ENCODE measurements at places on chromosomes 4 and X.

DNA sequence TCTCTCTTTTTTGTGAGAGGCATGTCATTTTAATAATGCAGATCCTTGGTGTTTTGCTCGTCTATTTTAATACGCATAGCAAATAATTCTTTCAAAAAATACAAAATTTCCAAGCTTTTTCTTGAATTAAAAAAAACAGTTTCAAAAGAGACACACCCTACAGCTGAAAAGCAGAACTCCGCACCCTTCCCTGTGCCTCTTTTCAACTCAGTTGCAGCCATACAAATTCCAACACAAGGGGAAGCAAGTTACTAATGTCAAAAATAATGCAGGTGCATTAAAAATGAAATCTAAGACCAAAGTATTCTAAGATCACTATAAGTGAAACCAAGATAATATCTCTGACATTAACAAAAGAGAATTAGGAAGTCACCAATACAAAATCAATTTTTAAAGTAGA is 66.6 kb downstream of the NR3C2 start:
- DNase-seq, result no peak

- DNase-seq, result no peak
Observed at GRCh38 chrX:129726307-129727111, 12.3 kb upstream of the XPNPEP2 start.

- DNase-seq, result no peak
Observed at GRCh38 chr4:1232661-1233621, 16.0 kb downstream of the CTBP1 start.

- DNase-seq, result no peak
Observed at GRCh38 chr4:153241970-153242838, 38.0 kb downstream of the TRIM2 start.

- DNase-seq, result no peak
Observed at GRCh38 chr4:6307891-6308290, 38.2 kb downstream of the WFS1 start.

DNA sequence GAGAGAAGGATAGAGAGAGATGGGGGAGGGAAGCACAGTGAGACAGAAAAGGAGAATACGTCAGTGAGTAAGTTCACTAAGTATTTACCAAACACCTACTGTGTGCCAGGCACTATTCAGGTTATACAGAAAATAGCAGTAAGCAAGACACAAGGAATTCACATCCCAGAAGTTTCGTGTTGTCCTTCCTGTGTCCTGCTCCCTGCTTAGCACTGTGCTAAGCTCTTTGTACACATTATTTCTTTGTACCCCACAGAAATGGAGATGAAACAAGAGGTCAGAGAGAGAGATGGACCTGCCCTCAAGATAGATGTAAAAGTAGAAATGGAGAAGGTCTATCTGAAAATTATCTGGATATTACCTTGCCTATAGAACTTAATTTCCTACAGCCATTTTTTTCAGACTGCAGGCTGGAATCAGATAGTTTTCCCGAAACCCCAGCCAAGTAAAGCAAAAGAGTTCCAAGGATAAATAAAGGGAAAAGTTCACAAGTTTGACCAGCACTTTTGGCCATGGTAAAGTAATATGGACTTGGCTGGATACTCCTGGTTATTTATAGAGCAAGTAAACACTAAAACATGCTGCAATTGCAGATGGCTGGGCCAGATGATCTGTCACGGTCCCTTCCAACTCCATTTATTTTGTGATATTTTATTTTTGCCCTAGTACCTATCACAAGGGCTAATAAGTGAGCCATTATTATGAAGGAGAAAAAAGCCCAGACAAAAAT is 353.7 kb upstream of the SLC7A11 start:
- DNase-seq, result no peak

DNA sequence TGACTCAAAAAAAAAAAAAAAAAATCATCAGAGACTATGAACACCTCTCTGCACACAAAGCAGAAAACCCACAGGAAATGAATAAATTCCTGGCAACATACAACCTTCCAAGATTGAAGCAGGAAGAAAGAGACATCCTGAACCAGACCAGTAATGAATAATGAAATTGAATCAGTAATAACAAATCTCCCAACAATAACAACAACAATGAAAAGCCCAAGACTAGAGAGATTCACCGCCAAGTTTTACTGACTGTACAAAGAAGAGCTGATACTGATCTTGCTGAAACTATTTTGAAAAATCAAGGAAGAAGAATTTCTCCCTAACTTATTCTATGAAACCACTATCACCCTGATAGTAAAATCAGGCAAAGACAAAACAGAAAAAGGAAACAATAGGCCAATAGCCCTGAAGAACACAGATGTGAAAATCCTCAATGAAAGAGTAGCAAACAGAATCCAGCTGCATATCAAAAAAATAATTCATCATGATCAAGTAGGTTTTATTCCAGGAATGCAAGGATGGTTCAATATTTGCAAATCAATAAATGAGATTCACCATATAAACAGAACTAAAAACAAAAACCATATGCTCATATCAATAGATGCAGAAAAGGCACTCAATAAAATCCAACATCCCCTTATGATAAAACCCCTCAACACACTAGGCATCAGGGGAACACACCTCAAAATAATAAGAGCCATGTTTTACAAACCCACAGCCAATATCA is 31.0 kb upstream of the PLK4 start:
- no peak for DNase-seq

DNA sequence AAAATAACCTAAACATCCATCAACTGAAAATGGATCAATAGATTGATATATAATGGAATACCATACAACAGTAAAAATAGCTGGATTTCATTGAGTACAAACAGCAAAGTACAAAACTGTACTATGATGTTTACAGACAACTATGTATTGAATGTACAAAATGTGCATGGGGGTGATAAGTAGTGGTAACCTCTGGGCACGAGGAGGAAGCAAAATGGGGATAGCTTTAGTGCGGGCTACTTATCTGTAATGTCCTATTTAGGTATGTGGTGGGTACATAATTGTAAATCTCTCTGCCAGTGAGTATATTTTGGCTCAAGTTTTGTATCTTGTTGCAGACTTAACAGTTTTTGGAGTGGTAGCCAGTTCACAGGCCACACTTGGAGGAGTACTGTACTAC is 123.6 kb downstream of the STAG2 start:
- DNase-seq, result no peak

GRCh38 chr4:6195602-6196319 is 4.6 kb downstream of the JAKMIP1 start:
- DNase-seq, result no peak
